Kasumi-1 (cell line): ENCODE measurements at places on chromosomes 6 and 20.
A peak's percentile ranks its signal among the peaks of the same experiment; 100 is the strongest.

DNA sequence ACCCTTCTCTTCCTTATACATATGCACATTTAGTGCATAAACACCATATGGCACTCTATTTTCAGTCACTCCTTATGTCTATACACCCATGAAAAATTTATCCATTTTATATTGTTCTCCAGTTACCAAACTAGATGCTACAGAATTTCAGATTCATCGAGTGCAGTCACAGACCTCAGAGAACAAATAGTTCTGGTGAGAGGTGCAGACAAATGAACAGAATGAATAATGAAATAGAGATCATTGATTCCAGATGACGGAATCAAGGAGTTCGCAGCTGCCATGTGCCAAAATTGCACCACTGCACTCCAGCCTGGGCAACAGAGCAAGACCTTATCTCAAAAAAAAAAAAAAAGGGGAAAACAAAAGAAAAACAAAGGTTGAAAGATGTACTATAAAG is 214.8 kb upstream of the CEP162 start:
- no peak for DNase-seq

DNA sequence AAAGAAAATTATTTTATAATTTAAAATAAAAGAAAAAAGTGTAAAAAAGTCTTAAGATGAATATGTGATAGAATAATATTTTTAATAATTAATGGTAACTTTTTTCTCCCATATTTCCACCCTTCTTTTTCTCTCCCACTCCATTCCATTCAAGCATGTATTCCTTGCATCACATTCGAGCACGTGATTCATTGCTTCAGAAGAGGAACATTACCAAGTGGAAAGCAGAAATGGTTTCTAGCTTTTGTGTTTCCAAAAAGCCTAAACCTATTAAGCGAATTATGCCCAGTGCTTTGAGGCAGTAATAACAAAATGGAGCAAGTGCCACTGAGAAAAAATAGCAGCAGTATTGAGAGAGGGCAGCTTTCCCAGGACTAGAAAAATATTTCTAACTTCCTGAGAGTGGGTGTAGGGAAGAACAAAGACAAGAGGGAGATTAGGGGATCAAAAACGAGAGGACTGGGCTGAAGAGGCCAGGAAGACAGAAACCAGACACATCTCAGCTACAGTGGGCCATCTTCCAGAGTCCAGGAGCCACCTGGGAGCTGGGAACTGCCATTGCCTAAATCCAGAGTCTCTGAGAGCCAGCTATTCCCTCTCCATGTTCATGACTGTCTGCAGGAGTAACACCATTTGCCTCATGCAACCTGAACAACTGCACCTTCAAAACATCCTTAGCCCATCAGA is 15.0 kb upstream of the AKIRIN2 start:
- DNase-seq, result no peak

DNA sequence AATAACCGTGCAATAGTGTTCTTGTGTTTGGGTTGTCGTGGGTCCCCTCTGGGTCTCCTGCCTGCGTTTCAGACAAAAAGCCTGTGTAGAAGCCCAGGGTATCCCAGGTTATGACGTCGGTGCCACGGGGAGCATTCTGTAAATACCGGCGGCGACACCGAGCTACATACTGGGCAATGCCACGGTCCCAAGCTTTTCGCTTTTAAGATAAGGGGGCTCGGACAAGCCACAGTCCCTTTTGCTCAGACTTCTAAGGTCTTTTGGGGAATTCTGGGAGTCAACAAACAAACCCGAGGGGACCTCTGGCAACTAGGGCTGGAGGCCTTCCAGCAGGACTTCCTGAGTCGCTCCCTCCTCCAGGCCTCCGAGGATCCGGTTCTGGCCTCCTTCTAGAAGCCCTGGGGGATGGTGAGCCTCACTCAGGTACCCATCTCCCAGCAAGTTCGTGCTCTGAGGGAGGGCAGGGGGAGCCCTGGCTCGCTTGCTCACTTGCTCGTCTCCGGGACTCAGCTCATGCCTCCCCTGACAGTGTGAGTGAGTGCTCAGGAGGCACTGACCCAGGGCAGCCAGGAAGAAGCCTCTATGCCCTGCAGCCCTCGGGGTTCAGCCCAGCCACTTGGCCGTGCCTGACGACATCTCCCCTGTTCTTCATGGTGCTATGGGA is 62.4 kb upstream of the MRPS10 start:
- DNase-seq, result no peak

GRCh38 chr20:49132995-49133478 is 55.1 kb downstream of the STAU1 start:
- DNase-seq, result peak; percentile 86

GRCh38 chr6:127517693-127518092 is 1.4 kb downstream of the MTCL3 start:
- no peak for DNase-seq

GRCh38 chr6:129785756-129786135 is 75.4 kb downstream of the TMEM244 start:
- no peak for DNase-seq

GRCh38 chr20:64051561-64052325 is 2.3 kb upstream of the SOX18 start:
- no peak for DNase-seq

GRCh38 chr6:122610690-122611455 is 668 bp downstream of the PKIB start:
- DNase-seq, result no peak

DNA sequence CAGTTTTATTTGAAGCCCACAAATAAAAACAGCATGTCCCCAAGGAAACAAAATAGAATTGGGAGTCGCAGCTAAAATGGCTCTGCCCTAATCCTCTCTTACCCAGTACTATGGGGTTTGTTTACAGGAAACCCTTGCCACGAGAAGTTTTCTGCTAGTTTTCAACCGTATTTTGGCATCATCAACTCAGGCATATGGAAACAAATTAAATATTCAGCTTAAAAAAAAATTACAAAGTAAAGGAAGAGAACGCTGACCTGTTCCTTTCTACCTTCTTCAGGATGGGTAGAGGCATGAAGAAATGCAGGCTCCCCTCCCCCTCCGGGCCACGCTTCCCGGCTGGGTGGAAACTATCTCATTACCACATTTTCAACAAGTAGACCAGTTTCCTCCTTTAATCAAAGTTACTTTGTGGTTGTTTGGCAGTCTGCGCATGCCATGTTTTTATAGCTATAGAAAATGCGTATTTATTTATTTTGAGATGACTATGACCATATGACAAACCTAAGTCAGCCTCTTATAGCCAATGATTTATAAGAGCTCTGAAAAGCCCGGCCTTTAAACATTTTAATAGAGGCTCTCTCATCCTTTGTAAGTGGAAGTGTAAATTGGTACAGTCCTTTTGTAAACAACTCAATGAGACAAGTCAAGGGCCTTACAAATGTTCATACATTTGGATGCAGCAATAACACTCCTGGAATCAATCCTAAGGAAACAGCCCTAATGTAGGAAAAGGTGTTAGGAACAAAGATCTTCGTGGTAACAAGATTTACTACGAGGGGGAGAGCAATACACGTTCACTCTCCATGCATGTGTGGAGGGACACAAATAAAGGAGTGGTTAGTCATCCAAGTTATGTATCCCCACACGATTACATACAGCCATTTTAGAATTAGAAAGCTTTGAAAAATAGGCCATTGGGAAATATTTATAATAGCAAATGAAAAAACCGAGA is 16.1 kb upstream of the ZNF217 start:
- peak; percentile 71 for DNase-seq

DNA sequence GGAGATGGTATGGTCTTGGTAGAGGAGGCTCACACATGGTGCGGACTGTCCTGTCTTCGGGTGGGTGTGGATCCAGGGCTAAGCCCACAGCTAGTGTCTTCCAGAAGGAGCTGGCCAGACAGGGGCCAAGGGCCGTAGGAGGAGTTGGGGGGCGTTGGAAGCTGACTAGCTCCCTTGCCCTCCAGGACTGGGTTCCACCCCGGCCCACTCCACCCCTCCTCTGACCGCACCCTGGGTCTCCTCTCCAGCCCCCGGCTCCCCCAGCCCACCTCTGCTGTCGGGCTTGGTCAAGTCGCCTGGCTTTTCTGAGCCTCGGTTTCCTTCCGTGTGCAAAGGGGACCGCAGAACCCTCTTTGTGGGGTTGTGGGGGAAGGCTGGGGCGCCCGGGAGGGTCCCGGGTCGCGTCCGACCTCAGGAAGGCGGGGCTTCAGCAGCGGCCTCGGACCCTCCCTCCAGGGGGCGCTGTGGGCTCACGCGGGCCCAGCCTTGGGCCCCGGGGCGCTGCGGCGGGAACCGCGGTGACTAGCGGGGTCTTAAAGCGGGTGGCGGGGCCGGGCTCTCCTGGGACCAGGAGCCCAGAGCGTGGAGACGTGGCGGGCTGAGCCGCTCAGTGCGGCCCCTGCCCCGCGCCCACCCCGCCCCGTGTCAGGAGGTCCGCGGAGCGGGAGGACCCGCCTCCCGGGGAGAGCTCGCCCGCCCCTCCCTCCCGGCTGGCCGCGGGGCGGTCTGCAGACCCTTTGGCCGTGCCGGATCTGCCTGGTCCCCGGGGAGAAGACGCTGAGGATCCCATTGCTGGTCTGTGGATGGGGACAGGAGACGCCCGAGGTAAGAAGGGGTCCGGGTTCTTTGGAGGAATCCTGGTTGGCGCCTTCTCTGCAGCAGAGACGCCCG is 5.4 kb downstream of the NPBWR2 start:
- DNase-seq, result no peak

- DNase-seq, result no peak
Measured at GRCh38 chr20:26243731-26244130, 547.1 kb upstream of the ZNF337 start.
